ENCODE measurements at places on chromosomes 3 and 15.

DNA sequence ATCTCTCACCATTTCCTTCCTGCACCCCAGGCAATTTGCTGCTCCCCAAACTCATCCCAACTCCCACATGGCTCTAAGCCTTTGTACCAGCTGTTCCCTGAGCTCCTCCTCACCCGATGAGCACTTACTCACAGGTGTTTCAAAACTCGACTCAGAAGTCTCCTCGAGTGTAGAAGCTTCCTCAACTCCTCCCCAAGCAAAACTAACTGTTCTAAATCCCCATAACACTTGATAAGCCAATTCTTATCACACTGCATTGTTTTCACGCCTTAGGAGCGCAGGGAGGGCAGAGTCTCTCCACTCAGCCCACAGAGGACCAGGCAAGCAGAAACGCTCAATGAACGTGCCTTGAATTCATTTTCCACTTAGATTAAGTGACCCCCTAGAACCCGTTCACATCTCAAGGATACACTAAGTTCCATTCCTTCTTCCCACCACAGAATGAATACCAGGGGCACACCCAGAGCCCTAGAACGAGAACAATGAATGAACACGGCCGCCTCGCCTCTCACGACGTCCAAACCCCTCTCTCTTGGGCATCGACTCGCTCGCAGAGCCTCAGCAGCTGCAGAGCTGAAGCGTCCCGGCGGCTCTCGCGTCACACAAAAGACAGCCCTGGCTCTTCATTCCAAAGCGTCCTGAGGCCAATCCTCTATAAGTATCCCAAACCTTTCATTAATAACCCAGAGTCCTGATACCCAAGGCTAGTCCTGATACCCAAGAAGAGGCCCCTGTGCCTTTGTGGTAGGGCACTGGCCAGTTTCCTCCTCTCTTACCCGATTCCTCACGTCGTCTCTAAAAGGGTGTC, 1.1 kb downstream of the RAF1 start:
- H3K4me1 ChIP-seq: peaks cover 48% of the 10 kb centered on the region
- H3K4me3 ChIP-seq: peak overlapping the region; percentile 87
- no peak for DNase-seq
- peak overlapping the region; percentile 100 for H3K27ac ChIP-seq

DNA sequence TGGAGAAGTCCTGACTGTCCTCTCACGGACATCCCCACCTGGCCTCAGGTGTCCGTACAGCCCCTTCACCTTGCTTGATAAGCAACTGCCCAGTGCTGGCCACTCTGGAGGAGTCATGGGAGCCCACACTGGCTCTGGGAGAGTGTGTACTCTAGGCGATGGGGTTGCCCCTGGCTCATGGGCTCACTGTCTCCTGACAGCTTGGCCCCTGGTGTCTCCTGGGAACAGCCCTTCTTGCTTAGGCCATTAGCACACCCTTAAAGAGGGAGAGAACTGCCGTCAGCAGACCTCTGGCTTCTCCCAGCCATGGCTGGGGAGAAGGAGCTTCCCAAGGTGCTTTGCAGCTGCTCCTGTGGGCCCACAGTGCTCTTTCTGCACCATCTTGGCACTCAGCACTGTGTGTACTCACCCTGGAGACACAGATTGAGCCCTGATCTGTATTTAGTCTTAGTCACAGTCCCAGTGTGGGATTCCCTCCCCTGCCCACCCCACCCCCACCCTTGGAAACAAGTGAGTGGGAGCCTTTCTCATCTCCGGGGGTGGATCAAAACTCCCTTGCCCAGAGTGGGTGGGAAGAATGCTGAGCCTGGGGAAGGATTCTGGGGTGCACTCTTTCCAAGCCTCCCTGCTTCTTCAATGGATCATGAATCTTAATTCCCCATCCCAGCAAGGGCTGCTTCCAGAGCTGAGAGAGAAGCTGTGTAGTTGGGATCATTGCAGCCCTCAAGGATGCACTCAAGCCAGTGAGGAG, 83.5 kb upstream of the ADPGK start:
- H3K4me1 ChIP-seq: peaks cover 2% of the 10 kb centered on the region
- peaks cover 2% of the 10 kb centered on the region for H3K27me3 ChIP-seq
- H3K36me3 ChIP-seq: no peaks in the 10 kb centered on the region
- DNase-seq: no peak

DNA sequence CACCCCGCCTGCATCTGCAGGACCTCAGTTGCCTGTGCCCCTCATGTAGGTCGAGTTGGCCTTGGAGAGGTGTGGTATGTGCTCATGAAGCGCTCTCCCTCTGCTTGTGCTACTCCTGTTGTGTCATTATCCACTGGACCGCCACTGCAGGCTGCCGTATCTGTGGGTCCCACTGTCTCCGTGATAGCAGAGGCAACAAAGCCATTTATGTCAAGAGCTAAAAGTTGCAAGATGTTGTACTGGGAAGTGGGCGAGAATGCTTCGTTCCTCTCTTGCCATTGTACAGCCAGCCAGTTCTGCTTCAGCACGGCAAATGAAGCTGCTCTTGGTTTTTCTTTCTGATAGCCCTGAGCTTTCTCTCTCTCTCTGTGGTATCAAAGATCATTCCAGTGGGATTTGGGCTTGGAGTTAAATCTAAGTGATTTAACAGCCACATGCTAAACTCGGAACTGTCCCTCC, 89.0 kb downstream of the TMEM212 start:
- H3K36me3 ChIP-seq: no peaks in the 10 kb centered on the region
- DNase-seq: no peak
- no peaks in the 10 kb centered on the region for H3K4me1 ChIP-seq

- H3K4me3 ChIP-seq: no peak overlapping the region
- no peaks in the 10 kb centered on the region for H3K4me1 ChIP-seq
- H3K27ac ChIP-seq: no peak overlapping the region
- H3K36me3 ChIP-seq: no peaks in the 10 kb centered on the region
- H3K27me3 ChIP-seq: no peaks in the 10 kb centered on the region
Measured at GRCh38 chr3:22118542-22118941, 367.5 kb upstream of the ZNF385D start.

- peak; percentile 81 for DNase-seq
- H3K4me1 ChIP-seq: peaks cover 9% of the 10 kb centered on the region
- no peaks in the 10 kb centered on the region for H3K27me3 ChIP-seq
- H3K36me3 ChIP-seq: no peaks in the 10 kb centered on the region
- H3K4me3 ChIP-seq: no peak overlapping the region
Measured at GRCh38 chr15:95259513-95259912, 1028.2 kb downstream of the MCTP2 start.

DNA sequence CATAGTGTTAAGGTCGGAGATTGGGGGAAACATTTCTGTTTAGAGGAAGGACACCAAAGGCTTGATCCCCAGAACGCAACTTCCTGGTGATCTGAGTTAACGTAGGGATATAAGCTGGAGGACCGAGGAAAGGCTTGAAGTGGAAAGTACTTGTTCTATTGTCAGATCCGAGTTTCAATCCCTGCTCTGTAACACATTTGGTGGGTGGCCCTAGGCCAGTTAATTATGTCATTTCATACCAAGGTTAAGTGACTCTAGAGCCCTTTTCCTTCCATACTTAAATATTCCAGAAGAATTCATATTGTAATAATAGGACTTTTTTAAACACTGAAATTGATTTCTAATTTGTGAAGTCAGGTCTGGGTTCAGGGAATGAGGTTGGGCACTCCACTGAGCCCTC, 80.9 kb downstream of the RPLP1 start:
- no peak overlapping the region for H3K27ac ChIP-seq
- no peaks in the 10 kb centered on the region for H3K36me3 ChIP-seq
- no peak for DNase-seq
- no peaks in the 10 kb centered on the region for H3K27me3 ChIP-seq

DNA sequence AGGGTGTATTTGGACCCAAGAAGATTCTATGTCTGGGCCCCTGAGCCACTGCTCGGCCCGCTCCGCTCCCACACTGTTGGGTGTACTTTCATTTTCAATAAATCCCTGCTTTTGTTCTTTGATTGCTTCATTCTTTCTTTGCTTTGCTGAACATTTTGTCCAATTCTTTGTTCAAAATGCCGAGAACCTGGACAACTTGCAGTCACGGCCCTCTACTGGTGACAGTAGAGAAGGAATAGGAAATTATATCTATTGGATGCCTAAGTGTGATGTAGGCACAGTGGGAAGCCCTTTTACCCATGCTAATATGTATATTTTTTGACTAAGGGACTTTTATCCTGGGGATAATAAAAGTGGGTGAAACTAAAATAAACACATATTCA, 340.8 kb downstream of the LRRC3B start:
- H3K27ac ChIP-seq: no peak overlapping the region
- H3K4me1 ChIP-seq: no peaks in the 10 kb centered on the region
- DNase-seq: no peak
- H3K36me3 ChIP-seq: no peaks in the 10 kb centered on the region
- H3K27me3 ChIP-seq: no peaks in the 10 kb centered on the region

GRCh38 chr3:128825117-128825725, 54.2 kb upstream of the ACAD9 start:
- H3K27me3 ChIP-seq: no peaks in the 10 kb centered on the region
- DNase-seq: no peak
- H3K4me3 ChIP-seq: no peak overlapping the region
- no peak overlapping the region for H3K27ac ChIP-seq
- H3K36me3 ChIP-seq: peaks cover 9% of the 10 kb centered on the region

DNA sequence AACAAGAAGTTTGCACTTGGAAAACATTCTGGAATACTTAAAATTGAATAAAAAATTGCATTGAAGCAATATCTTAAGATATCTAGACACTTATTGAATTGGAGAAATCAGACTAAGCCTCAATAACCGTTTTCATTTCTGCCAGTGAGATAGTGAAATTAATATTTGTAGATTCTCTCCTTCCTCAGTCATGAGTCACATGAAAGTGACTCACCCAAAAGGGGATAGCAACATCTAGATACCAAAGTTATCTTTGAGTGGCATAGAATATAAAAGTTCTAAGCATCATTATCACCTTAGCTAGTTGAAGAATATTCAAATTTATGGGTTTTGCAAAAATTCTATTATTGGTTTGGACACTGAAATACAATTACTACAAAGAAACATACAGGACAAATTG, 614.8 kb upstream of the ZNF717 start:
- no peak overlapping the region for H3K4me3 ChIP-seq
- H3K36me3 ChIP-seq: no peaks in the 10 kb centered on the region
- H3K27ac ChIP-seq: no peak overlapping the region
- no peaks in the 10 kb centered on the region for H3K4me1 ChIP-seq
- no peak for DNase-seq

DNA sequence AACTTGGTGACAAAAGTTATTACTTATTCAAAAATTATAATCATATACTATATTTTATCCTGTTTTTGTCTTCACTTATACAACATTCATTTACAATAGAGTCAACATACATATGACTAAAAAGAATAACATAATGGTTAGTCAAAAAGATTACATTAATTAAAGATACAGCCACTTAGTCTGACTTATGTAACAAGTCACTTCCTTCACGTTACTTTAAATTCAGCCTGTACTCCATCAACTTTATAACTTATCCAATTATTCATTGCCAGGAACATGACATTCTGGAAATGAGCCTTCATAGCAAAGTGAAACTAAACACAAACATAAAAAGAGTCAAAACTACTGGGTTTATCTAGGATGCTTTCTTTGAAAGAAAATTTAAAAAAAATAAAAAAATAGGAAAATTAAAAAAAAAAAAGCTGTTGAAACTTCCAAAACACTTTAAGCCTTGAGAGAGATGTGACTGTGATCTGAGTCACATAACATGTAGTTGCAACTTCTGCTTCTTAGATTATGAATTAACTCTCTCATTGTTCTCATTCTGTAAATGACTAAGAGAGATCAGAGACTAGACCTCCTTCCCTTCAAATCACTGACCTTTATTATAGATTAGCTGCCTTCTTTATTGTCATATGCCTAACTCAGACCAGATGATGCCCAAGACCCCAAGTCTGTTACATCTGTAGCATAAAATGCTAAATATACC, 107.8 kb downstream of the MYRIP start:
- no peak overlapping the region for H3K27ac ChIP-seq
- no peaks in the 10 kb centered on the region for H3K4me1 ChIP-seq
- DNase-seq: no peak
- no peak overlapping the region for H3K4me3 ChIP-seq
- H3K27me3 ChIP-seq: no peaks in the 10 kb centered on the region

DNA sequence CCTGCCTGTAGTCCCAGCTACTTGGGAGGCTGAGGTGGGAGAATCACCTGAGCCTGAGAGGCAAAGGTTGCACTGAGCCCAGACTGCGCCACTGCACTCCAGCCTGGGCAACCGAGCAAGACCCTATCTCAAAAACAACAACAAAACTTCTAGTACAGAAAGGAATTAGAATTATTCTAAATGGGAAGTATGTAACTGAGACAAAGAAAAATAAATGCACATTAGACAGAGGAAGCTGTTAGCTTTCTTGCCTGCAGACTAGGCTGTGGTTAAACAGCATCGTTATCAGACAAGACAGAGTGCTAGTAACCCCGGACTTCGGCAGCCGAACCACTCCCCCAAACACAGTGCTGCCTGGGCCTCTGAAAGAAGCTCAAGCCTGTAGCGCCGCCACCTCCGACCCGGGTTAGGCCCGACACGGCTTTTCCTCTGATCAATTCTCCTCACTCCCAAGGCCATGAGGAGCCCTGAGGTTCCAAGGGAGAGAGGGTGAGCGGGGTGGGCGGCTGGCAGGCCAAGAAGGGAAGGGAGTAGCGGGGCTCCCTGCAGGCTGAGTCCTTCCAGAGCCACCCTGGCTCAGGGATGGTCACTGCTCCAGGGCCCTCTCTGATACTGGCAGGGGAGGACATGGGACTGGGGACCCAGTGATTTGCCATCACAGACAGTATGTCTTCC, 44.8 kb upstream of the MUC4 start:
- no peak overlapping the region for H3K4me3 ChIP-seq
- H3K27me3 ChIP-seq: no peaks in the 10 kb centered on the region
- H3K36me3 ChIP-seq: no peaks in the 10 kb centered on the region
- peaks cover 15% of the 10 kb centered on the region for H3K4me1 ChIP-seq

DNA sequence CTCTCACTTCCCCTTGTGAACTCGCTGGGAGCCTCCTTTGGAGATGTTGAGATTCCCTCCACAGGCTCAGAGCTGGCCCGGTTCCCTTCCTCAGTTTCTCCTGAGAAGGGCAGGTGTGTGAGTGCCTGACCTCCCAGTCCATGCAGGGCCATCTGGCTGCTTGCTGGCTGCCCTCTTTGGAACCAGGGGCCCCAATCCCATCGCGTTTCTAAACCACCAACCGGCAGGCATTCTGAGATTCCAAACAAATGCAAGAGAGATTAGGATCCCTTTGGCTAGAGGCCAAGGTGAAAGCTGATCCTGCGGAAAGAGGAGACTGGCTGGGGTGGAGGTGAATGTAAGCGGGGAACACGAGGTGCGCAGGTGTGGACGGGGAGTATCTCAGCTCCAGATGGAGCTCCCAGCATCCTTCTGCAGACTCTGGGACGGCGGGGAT, 2.9 kb upstream of the PRRT3 start:
- no peaks in the 10 kb centered on the region for H3K27me3 ChIP-seq
- no peak for DNase-seq
- no peak overlapping the region for H3K27ac ChIP-seq
- peaks cover 17% of the 10 kb centered on the region for H3K4me1 ChIP-seq

DNA sequence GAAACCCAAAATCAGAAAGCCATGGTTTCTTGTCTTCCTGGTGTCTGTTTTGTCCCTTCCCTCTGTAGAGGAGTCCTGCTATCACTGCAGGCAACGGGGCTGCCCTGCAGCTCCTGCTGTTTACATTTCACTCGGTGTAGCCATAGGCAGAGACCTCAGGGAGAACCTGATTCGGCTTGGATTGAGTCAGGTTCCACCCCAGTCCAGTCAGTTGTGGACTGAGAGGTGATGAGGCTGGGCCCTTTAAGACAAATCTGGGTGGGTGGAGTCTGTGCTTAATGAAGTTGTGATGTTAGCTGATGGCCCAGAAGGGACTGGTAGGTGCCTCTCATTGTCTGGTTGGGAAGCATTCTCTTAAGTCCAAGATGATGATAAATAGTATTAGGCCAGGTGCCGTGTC, 35.7 kb downstream of the FLNB start:
- H3K4me1 ChIP-seq: peaks cover 63% of the 10 kb centered on the region
- H3K36me3 ChIP-seq: no peaks in the 10 kb centered on the region
- H3K4me3 ChIP-seq: no peak overlapping the region
- H3K27me3 ChIP-seq: no peaks in the 10 kb centered on the region
- H3K27ac ChIP-seq: peak overlapping the region; percentile 44
- no peak for DNase-seq
